ENCODE measurements at places on chromosomes 12 and 14.

- no peak for DNase-seq
Observed at GRCh38 chr14:36295642-36296627, 24.5 kb downstream of the MBIP start.

DNA sequence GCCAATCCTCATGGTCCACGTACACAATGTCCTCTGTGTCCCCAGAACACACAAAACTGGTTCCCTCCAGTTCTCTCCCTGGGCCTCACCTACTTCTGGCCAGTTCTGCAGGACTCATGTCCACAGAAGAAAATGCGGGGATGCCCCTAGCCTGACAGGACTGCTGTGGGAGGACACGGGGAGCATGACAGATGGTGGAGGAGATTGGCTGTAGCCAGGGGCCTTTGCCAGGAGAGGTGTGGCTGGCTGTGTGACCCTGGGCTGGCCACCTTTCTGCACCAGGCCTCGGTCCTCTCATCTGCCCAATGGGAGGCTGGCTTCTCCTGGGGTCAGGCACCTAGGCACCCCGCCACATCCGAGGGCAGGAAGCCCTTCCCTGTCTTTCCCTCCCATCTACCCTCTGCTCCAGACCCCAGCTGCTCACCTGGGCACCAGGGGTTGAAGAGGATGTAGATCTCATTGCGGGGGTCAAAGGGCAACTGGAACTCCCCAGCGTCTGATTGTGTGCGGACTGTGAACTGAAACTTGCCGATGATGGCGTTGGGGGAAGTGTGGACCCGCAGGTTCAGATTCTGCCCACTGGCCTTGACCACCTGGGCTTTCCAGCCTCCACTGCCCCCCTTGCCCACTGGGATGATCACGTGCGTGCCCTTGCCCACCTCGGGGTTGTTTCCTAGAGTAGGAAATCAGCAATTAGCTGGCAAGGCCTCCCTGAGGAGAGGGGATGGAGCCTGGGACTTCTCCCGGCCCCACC, 2.8 kb downstream of the TGM1 start:
- no peak for DNase-seq

DNA sequence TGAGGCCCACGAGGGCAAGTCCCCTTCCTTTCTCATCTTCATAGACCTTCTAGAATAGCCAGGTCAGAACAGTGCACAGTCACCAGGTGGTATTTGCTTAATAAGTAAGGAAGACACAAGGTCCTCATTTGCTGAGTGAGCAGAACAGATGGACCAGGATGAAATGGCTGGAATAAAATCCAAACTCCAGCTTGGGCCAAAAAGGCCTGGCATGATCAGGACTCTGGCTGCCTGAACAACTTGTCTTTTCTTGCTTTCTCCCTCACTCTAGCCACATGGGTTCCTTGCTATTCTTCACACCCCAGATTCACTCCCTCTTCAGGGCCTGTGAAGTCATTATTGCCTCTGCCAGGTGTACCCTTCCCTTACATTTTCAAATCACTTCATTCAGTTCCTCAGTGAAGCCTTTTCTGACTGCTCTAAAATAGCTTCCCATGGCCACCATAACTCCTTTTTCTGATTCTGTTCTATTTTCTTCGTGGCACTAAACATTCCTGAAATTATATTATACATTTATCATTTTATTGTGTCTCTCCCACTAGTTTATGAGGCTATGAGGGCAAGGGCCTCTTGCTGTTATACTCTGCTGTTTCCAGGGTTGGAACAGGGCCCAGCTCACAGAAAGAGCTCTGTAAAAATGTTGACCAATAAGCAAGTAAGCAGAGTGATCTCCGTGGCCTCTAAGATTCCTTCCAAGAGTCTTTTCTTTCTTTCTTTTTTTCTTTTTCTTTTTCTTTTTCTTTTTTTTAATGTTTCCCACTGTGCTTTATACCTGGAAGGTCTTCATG, 150.8 kb downstream of the TTC8 start:
- no peak for DNase-seq

- no peak for DNase-seq
Observed at GRCh38 chr12:75020068-75020557, 189.5 kb downstream of the KCNC2 start.

DNA sequence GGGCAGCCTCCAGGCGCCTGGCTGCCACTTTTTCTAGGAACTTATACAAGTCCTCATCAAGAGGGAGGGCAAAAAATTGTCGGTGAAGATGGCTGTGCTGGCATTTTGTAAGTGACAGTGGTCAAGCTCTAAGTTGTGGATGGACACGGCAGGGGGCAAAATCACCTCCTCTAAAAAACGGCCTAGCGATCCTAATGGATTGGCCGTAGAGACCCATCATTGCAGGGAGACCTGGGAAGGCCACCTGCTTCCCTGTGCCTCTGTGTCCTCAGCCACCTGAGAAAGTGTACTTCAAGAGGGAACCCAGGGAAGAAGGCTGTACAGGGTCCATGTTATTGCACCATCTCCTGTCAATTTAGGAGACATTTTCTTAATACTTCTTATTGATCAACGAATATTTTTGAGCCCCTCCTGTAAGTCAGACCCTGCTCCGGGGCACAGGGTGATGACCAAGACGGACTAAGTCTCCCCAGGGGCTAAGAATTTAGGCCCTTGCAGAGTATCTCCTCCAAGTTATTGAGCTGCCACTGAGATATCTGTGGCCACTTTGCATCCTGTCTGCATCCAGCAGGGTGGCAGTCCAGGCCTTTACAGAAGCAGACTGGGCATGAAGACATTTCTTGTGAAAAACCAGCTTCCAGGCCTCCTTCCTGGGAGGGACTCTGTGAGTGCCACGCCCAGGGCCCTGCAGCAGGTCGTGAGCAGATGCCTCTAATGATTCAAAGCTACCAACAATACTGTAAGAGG, 40.5 kb downstream of the PSMA6 start:
- DNase-seq: no peak

- DNase-seq: no peak
Observed at GRCh38 chr12:87704374-87704773, 324.8 kb downstream of the C12orf50 start.

GRCh38 chr12:120684523-120684932, 2.4 kb upstream of the MLEC start:
- DNase-seq: no peak

- DNase-seq: no peak
Observed at GRCh38 chr12:52144512-52145227, 47.1 kb downstream of the KRT80 start.

DNA sequence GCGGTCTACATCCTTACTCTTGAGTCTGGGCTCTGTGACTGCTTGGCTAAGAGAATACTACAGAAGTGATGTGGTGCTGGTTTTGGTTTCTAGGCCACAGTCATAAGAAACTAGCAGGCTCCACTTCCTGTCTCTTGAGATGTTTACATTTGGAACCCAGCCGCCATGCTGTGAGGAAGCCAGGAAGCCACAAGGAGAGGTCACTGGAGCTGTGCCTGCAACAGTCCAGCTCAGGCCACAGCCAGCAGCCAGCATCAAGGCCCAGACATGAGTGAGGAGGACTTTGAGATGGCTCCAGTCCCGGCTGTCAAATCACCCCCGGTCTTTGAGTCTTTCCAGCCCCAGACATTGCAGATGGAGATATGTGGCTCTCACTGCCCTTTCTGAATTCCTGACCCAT, 12.9 kb upstream of the FAM181A start:
- DNase-seq: no peak

DNA sequence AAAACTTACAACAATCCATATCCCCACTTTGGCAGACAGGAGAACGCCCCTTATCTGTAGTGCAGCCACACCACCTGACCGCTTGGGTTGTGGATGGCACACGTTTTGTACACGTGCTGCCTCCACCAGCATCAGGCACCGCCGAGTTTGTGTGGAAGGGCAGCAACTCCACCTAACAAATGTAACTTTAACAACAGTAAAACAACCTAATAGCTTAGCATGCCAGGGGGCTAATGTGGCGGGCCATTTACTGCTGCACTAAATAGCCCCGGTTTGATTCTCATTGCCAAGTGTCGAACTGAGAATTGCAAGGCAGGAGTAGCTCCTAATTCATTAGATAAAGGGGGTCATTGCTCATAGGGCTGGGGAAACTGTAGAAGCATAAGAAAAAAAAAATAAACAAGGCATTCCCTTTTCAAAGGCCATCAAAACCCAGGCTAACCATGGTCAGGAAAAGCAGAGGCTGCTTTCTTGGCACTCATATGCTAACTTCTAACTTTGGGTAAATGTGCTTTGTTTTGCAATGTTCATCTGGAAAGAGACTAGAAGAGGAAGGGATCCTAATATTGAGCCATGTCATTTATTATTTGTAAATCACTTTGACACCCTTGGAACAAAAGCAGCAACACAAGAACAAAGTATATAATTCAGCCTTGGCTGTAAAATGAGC, 279.7 kb upstream of the SOX5 start:
- DNase-seq: no peak

- DNase-seq: no peak
Observed at GRCh38 chr14:96594961-96595360, 92.8 kb downstream of the PAPOLA start.

GRCh38 chr14:60845523-60845922, 111.0 kb downstream of the MNAT1 start:
- no peak for DNase-seq
